ENCODE measurements at places on chromosomes 6 and 20.

DNA sequence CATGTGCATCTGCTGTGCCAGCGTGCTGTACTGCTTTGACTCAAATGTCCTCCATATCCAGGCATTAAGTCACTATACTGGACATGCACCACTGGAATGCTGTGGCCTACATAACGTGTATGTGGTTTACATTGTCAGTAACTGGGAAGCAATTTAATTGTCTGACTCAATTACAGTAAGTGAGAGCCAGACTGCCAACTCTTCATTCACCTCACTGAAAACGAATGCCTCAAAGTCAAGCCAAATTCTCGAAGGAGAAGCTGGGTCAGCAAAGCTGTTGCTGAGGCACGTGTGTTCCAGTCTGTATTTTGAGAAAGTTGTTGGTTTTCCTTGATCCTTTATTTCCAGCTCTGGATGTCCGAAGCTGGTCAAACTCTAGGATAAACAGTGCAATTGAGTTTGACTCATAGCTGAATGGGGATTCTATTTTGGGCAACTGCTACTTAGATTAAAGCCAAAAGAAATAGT is 534.3 kb downstream of the COL12A1 start:
- no peak for DNase-seq

DNA sequence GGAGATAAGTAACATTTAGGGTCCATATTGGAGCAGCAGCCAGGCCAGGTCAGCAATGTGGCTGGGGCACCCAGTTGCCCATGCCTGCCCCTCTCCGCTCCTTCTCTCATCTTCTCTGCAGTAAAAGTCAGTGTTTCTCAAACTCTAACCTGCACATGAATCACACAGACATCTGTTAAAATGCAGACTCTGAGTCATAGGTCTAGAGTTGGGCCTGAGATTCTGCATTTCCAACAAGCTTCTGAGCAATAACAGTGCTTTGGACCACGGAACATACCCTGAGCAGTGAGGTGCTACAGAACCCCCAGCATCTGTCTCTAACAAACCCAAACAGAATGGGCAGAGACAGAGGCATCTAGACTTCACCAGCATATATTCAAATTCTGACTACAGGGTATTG is 10.1 kb downstream of the PHF10 start:
- no peak for DNase-seq

- no peak for DNase-seq
Observed at GRCh38 chr20:32231847-32232246, 24.2 kb downstream of the POFUT1 start.

DNA sequence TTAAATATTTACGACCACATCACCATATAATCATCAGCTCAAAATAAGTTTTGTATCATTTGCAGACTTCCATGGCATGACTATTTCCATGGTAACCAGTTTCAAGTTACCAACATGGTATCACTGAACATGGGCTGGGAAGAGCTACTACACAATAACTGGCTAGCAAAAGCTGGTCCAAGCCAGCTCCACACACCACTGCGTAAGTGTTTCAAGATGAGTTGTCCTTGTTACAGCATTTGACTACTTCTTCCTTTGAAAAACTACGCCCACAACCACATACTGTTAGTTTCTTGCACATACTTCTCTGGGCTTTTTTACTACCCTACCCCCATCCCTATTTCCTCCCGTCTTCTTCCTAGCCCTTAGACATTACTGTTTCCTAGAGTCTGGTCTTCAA is 8.5 kb downstream of the CD164 start:
- DNase-seq: no peak

DNA sequence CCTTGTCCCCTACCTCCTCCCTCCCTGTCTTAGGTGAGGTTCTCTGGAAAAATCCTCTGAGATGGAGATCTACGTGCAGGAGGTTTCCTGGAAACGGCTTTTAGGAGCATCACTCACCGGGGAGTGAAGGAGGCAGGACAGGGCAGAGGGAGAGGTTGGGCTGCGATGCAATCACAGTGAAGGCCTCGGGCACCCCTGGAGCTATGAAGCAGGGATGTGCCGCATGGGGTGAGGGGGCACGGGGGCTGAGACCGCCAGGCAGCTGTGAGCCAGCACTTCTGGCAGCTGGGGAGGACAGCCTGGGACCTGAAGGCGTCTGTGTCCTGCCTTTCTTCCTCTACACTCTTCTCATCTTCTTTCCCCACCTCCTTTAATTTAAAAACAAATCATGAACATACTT is 12.9 kb upstream of the GLP1R start:
- no peak for DNase-seq

Measured in endodermal cell (in vitro differentiated cells).